HS-5 (cell line): ENCODE measurements at places on chromosomes 13 and 19.

GRCh38 chr13:112969692-112970338, 801 bp downstream of the MCF2L start:
- DNase-seq, result no peak

GRCh38 chr19:39192846-39193245, 3.9 kb upstream of the NCCRP1 start:
- DNase-seq, result no peak

DNA sequence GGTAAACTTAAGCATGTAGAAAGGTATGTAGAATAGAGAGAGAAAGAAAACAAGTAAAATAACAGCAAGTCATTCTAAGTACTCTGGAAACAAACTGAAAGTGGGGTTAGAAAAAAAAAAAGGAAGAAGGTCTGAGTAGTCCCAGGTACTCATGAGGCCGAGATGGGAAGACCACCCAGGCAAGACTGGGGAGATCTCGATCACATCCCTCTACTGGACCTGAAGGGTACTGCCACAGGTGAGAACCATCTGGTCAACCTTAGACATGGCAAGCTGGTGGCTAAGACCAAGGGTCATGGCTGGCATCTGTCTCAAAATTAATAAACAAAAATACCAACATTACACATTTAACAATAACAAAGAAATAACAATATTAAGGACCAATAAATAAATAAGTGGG, 36.3 kb upstream of the ZNF724 start:
- DNase-seq, result no peak

DNA sequence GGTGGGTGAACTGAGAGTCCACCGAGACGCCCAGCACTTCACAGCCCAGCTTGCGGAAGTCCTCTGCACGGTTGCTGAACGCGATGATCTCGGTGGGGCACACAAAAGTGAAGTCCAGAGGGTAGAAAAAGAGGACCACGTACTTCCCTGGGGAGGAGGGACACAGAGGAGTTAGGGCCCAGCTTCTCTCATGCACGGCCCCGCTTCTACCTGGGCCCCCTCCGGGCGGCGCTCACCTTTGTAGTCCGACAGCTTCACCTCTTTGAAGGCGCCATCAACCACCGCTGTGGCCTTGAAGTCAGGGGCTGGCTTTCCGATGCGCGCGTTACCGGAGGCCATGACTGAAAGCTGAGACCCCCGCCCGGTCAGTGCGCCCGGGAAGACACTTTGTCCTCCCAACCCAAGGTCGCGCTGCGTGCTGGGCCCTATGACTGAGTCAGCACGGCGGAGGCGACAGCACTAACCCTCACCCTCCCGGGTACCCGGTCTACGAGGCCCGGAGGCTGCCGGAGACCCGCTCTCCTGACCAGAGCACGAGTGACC, 606 bp downstream of the PRDX2 start:
- no peak for DNase-seq

GRCh38 chr13:109673477-109673876, 112.9 kb downstream of the IRS2 start:
- DNase-seq, result no peak

- no peak for DNase-seq
These were observed 437.9 kb downstream of the KLF12 start for GRCh38 chr13:73696271-73696670.

DNA sequence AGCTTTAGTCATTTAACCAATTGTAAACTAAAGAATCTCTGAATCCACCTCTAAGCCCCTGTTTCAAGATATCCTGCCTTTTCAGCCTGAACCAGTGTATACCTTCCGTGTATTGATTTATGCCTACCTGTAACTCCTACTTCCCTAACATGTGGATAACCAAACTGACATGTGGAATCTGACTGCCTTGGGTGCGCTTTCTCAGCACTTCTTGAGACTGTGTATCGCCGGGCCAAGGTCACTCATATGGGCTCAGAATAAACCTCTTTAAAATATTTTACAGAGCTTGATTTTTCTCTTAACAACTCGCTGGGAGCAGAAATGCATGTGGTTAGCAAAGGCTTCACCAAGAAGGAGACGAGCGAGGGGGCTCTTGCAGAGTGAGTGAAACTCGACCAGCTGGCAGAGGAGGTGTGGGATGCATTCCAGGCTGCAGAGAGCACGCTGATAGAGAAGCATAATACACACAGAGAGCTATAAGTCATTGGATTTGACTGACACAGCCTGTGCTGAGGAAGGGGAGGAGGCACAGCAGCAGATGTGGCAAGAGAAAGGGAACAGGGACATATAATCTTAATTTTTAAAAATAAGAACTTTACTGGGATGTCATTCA, 268.2 kb upstream of the MAB21L1 start:
- DNase-seq, result no peak
